ENCODE measurements at places on chromosomes 5 and 9.

DNA sequence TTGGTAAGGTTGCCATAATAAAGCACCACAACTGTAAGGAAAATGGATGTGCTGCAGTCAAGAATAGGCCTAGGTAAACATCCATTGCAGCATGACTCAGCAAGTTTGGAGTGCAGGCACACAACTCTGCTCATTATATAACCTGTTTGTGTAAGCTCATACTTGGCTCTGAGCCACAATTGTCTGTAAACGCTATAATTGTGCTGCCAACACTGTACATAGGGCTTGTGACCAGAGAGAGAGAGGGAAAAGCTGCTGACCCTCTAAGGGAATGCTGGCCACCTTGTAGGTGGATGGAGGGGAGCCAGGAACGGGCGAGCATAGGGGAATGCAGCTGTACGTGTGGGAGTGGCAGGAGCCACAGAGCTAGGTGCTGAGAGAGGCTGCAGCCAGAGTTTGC is 2186.5 kb upstream of the ACO1 start:
- no peak for DNase-seq

DNA sequence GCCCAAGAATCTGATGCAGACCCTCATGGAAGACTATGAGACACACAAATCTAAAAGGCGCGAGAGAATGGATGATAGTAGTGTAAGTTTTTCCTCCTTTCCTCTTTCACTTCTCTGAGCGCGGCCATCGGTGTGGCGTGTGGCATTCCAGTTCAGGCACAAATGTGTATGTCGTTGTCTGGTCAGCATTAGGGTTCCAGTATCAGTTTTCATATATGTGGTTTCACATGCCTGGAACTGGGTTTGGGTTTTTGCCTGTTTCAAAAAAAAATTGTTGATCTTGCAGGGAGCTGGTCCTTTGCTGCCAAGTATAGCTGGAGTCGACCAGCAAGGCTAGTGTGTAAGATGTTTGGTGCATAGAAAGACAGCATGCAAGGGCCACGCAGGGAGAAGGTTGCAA is 51.5 kb downstream of the C9orf152 start:
- DNase-seq, result no peak

DNA sequence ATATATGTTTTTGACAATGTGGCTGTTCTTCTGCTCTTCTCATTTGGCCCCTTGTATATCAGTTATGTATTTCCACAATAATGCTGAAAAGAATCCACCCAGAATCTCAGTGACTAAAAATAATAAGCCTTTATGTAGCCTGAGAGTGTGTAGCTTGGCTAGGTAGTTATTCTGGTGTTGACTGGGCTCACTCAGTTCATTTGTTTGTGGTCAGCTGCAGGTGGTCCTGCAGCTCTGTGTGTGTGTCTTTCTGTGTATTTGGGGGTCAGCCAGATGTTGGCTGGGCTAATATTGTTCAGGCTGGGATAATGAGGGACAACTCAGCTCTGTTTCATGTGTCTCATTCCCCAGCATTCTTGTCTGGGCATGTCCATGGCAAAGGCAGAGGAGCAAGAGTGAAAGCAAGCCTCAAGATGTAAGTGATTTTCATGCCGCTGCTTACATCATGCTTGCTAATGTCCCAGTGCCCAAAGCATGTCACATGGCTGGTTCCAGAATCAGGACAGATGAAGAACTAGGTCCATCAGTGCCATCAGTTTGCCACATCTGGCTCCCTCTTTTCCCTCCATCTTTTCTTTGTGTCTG is 162.8 kb downstream of the KCTD16 start:
- DNase-seq, result no peak

DNA sequence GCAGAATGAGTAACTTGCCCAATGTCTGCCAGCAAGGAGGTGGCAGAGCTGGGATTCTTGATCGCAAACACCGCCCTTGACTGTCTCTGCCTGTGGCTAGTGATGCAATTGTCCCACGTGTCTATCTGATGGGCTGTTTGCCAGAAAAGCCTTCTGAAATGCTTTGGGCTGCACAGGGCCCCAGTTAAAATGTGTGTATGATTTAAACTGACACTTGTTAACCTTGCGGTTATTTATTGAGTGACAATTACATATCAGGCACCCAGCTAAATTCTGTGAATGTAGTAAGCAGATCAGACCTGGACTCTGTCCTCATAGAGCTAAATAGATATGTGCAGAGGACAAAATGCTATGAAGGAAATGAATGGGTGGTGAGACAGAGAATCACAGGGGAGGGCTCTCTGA is 11.6 kb upstream of the IL12B start:
- peak; percentile 63 for DNase-seq

Data from activated T-cell treated with anti-CD3 and anti-CD28 coated beads, Interleukin-2, amount 50 U/mL, for 48 hours (primary cell).